ENCODE measurements at places on chromosomes 3 and 15. TPM values are rescaled to one million over a fixed set of nuclear protein-coding genes. Genes with fewer than 3 reads are reported as not detected.

GRCh38 chr3:15797642-15798303 lies at the start of gene ANKRD28:
Gene ANKRD28, minus strand, starts transcription at chr3:15797979. Its CDS starts 1,458 bp downstream, at chr3:15796521.
- DNase-seq: no peak

GRCh38 chr3:174483254-174483653 lies 375.9 kb upstream of the NAALADL2 start:
- no peak for DNase-seq

GRCh38 chr15:25993506-25993905 lies 130.4 kb upstream of the ATP10A start:
- no peak for DNase-seq

GRCh38 chr3:48518638-48519276 lies 14.8 kb upstream of the SHISA5 start:
- DNase-seq: no peak

- DNase-seq: no peak
Observed at GRCh38 chr3:119627461-119627860, 29.8 kb downstream of the PLA1A start.

Gene CHRFAM7A
- total RNA-seq: 2.1 TPM

Gene APOD
- total RNA-seq: 0.87 TPM

Gene ZMYND10
- total RNA-seq: 1.8 TPM
